ENCODE measurements at places on chromosomes 16 and 17.

DNA sequence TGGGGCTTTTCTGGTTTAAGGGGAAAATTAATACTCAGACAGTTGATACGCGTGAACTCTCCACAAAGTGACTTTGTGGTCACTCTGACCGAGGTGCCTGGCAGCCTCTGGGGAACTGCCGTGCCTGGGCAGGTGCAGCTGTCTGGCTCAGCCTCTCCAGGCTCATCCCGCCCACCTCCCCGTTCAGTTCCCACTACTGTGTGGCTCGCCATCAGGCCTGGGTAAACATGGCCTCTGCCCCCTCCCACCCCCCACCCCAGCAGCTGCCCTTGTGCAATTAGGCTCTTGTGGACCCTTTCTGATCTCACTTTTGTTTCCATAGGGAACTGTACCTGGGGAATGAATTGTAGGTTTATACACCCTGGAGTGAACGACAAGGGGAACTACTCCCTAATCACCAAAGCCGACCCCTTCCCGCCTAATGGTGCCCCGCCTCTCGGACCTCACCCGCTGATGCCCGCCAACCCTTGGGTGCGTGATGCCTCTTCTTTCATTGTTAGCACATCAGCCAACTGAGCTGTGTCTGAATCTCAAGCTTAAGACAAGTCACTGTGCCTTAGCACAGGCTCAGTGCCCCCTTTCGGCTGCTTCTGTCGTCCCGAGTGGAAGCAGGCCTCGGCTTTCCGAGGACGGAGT, 27.8 kb downstream of the ZC3H18 start:
- no peak for DNase-seq

DNA sequence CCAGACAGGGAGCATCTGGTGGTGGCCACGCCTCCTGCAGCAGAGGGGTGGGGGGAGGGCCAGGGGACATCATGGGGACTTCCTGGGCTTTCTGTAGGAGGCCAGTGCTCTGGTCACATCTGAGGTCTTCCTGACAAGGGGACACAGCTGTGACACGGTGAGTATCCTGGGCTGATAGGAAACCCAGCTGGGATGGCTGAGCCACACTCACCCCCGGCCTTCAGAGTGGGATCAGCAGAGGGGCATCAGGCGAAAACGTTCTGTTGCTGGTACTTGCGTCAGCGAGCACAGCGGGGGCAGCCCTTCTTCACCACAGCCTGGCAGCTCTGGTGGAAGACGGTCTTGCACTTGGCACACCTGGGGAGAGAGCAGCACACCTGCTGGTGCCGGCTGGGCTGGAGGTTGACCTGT, 122.9 kb upstream of the SMURF2 start:
- DNase-seq = no peak

GRCh38 chr17:64154717-64155116, 24.8 kb upstream of the ERN1 start:
- peak; percentile 11 for DNase-seq

GRCh38 chr17:62678214-62678919, 50.9 kb downstream of the MRC2 start:
- DNase-seq = no peak

DNA sequence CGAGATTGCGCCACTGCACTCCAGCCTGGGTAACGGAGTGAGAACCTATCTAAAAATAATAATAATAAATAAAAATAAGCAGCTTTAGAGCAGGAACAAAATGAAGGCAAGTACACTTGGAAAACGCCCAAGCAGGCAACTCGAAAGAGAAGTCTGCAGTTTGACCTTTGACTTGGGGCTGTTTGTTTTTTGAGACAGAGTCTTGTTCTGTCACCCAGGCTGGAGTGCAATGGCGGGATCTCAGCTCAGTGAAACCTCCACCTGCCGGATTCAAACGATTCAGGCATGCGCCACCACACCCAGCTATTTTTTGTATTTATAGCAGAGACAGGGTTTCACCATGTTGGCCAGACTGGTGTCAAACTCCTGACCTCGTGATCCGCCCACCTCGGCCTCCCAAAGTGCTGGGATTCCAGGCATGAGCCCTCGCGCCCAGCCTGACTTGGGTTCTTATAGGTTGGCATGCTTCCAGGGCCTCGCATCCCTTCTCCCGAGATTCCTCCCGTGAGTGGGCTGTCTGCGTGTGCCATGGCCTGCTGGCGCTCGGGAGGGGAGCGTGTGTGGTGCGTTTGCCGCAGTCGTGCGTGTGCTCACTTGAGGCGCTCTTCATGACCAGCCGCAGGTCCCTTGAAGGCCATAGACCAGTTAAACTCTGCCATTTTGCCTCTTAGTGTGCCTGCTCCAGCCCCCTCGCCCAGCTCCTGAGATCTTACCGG, 18.4 kb upstream of the UBE2I start:
- no peak for DNase-seq

GRCh38 chr16:66872943-66873684, 7.2 kb upstream of the PDP2 start:
- DNase-seq = peak; percentile 100

- DNase-seq = peak; percentile 94
Measured at GRCh38 chr16:11639925-11640899, 28.0 kb upstream of the SNN start.

- DNase-seq = no peak
Measured at GRCh38 chr16:56116577-56116964, 74.7 kb upstream of the GNAO1 start.

Measured in ELR (cell line).